ENCODE measurements at places on chromosomes 11 and 22.

GRCh38 chr22:48426466-48427380 is 1401.0 kb downstream of the BRD1 start:
- no peak for DNase-seq

GRCh38 chr11:13963949-13964770 is 1.6 kb downstream of the SPON1 start:
- peak; percentile 13 for DNase-seq

- no peak for DNase-seq
These were observed 16.8 kb downstream of the RAB30 start for GRCh38 chr11:83054904-83055380.

- peak; percentile 56 for DNase-seq
These were observed 68.7 kb upstream of the ASPHD2 start for GRCh38 chr22:26360169-26360885.

DNA sequence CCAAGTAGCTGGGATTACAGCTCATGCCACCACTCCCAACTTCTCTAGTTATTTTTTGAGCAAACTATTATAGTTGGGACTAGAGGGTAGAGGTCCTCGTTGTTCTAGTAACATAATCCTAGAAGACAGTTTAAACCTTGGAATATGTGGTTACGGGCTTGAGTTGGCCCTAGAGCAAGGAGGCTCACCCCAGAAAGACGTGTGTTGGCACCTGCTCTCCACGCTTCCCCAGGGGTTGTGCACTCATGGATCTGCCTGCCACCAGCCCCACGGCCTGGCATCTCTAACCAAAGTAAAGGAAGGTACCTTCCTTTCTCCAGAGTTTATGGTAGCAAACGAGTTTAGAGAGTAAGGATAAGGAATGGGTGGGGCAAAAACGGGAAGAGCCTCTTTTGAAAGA is 79.0 kb downstream of the SCN3B start:
- DNase-seq, result no peak

- DNase-seq, result peak; percentile 36
These were observed 1.1 kb upstream of the TTLL1 start for GRCh38 chr22:43090130-43090789.

- DNase-seq, result peak; percentile 15
These were observed 10.8 kb upstream of the OR51D1 start for GRCh38 chr11:4626207-4627099.

DNA sequence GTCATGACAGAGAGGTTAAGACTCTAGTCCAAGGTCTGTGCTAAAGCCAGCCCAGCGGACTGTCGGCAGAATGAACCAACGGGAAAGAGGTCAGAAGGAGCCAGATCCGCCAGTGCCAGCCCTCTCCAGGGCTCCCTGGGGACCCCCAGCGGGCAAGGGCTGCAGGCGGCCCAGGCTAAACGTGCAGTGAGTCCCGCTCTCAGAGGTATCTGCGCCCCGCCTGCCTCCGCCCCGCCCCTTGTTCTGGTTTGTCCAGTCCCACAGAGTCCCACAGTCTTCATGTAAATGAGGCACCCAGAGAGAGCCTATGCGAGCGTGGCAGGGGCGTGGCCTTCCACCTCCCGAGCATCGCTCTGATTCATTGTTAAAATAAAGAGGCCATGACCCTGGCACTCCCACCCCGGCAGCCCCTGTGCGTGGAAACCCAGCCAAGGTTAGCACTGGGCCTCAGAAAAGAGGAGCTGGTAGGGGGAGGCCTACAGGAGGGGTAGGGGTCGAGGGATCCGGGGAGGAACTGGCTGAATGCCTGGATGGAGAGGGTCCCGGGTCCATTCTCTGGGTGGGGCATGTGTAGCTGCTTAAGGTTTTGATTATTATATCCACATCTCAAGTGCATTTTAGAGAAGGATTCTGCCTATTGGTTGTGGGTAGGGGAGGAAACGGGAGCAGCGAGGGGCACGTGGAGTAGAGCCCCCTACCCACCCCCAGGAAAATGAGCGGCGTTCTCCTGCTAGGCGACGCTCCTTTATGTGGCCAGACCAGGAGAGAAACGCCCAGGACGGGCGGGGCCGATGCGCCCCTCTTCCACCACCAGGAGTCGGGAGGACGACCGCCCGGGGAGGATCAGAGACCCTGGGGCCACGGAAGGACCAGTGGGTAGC is at the start of gene TRIOBP:
TRIOBP (plus strand) TSS at position 392 of the 881 bp plus-strand sequence. CDS start 4,318 bp downstream, outside the sequence.
- peak; percentile 87 for DNase-seq

GRCh38 chr22:25413620-25414019 is 150.9 kb upstream of the GRK3 start:
- DNase-seq, result no peak

GRCh38 chr11:39412117-39412516 is 2047.3 kb downstream of the LRRC4C start:
- no peak for DNase-seq

GRCh38 chr11:44952500-44953260 is 2.0 kb upstream of the TP53I11 start:
- no peak for DNase-seq

- no peak for DNase-seq
These were observed 130.9 kb upstream of the BLID start for GRCh38 chr11:122246874-122247273.

DNA sequence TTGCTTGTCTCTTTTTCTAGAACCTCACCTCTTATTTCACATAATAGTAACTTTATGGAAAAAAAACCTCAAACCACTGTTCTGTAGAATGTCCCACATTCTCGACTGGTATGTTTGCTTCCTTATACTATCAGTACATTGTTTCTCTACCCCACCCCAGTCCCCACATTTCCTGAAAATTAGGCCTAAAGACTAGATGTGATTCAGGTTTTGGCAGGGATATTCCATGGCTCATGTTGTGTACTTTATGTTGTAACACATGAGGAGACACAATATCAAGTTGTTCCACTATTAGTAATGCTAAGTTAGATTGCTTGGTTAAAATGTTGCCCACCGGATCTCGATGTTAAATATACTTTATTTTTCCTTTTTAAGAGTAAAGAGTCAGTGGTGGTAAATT is 34.7 kb downstream of the DDIAS start:
- DNase-seq, result no peak

- DNase-seq, result no peak
These were observed 12.9 kb upstream of the WT1 start for GRCh38 chr11:32448232-32448631.

DNA sequence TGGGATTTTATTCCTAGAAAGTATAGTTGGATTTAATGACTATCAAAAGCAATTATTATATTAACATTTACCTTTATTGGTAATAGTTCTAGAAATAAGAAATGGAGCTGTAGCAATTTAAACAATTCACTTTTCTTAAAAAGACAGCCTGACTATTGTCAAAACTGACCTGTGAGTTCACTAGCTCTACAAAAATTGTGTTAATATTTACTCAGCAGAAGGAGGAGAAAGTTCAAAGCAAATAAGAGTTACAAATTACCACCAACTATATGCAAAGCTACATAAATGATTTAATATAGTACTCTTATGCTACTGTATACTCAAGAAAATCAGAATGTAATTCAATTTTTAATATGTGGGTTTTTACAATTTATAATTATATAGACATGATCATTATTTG is 310.0 kb downstream of the DCDC1 start:
- no peak for DNase-seq

DNA sequence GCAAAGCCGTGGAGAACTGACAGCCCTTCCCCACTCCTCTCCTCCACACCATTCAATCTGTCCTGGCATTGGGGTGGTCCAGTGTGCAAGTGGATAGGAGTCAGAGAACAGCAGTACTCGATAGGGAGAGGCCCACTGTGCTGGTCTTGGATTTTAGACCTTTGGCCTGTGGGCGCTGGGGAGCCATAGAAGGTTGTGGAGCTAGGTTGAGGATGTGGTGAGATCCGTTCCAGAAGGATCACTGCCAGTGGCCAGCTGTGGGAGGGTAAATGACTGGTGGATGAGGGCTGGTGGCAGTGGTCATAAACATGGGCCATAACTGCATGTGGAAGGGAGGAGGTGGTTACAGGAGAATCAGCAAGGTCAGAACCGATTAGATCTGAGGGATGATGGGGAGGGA is 28.6 kb downstream of the ANO1 start:
- no peak for DNase-seq

DNA sequence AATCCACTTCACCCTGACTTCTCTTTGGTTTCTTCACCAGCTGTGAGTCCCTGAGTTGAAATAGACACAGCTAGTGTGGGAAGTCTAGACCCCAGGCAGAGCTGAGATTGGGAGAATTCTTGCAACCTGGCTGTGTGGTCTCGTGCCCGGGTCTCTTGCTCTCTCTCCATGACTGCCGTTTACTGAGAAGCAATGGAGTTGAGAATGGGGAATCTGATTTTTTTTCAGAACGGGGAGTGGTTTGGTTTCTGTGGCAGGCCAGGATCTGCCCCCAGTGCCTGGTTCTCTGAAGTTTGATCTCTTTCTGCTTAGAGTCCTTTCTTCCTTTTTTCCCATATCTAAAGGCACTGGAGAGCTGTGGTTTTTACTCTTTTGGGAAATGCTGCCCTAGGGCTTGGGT is 1.5 kb downstream of the SIDT2 start:
- no peak for DNase-seq

DNA sequence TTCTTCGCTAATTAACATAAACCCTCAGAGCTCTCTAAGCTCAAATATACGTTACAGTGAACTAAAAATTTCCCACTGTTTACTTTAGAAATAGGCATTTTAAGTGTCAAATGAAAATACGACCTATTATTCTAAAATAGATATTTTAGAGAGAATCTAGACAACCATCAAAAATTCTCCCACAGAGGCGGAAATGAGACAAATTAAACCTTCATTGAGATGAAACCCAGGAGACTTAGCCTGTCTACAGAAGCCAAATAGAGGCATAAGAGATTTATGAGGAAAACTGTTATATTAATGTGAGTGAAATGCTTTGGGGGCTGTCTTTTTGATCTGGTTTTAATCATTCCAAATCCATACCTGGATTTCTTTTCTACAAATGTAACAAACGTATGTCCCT is 232.0 kb upstream of the GRIA4 start:
- no peak for DNase-seq

DNA sequence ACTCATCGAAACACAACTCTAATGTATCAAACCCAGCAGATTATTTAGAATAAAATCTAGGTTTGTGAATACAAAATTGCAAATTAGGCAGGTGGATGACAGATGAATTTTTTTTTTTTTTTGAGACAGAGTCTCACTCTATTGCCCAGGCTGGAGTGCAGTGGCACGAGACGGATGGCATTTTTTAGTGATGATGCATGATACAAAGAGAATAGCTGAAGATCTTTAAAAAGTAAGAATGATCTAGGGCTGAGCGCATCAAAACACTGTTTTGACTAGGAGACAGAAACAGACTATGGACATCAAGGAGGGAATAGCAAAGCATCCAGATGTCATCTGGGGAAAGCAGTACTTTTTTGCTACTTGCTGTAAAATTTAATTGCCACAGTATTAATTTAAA is 63.8 kb downstream of the IMMP1L start:
- DNase-seq, result no peak
